Hippocampal formation (tissue), 2 donors: ENCODE measurements at places on chromosomes 3 and 15.

DNA sequence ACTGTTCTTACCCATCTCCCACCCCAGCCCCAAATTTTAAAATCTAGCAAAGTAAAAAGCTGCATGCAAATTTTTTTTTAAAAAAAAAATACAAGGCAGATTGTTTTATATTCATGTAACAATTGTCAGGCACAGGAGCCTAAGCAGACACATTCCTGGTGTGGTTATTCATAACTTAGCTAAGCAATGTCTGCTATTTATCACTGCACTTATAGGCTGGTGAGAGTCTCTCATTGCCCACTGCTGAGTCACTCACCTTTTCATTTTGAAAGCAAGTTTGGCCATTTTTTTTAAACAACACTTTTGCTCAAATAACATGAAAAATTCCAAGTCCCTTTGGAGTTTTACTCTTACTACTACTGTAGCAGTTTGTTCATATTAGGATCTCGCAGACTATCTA, 413.9 kb downstream of the RBMS3 start:
- no peak for DNase-seq

DNA sequence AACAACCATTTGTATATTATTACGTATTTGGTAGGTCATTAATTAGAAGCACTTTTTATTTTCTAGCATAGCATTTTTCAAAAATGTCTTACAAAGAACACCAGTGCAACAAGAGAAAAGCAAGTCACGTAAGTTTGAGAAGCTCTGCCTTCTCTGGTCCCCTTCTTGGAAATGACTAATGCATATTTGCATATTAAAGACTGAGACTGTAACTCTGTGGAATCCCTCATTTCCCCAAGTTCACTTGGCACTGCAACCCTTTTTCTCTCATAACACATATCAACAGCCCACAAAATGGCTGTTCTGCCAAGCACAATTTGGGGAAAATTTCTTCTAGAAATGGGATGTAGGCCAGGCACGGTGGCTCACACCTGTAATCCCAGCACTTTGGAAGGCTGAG, 176.3 kb downstream of the ERC2 start:
- DNase-seq, result no peak

GRCh38 chr3:14203521-14204079, 25.0 kb downstream of the LSM3 start:
- peak; percentile 67 for DNase-seq

GRCh38 chr3:71786551-71786950, 1.6 kb upstream of the PROK2 start:
- DNase-seq, result no peak

DNA sequence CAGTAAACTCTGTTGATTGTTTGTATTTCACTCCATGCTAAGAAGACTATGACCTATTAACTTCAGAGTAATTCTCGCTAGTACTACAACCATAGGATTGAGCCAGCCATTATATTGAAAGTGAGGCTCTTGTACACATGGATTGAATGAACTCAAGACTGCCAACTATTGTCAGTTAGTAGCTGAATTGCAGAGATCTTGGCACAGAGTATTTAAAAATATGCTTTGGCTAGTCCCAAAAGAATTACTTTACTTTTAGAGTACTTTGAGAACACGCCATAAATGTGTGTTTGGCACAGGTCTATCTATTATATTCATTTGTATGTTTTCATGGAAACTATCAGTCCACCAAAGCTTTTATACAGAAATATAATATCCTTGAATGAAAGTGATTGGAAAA, 226.7 kb upstream of the DCBLD2 start:
- no peak for DNase-seq

GRCh38 chr15:83203543-83203942, 4.1 kb downstream of the HDGFL3 start:
- no peak for DNase-seq

GRCh38 chr3:113287111-113287802, 75.9 kb downstream of the BOC start:
- DNase-seq, result peak; percentile 30

GRCh38 chr3:110614186-110614585, 457.4 kb upstream of the NECTIN3 start:
- DNase-seq, result no peak
